ENCODE measurements at places on chromosomes 11 and 22. TPM values are rescaled to one million over a fixed set of nuclear protein-coding genes. Genes with fewer than 3 reads are reported as not detected.

The PLA2G6 gene
- total RNA-seq: 9.3 TPM

The IL18 gene
- total RNA-seq: 0.81 TPM

The KRTAP5-8 gene
- not detected for total RNA-seq

The GSTT2B gene
- 4.9 TPM for total RNA-seq

The SLC22A12 gene
- total RNA-seq: not detected

The CCDC81 gene
- total RNA-seq: 2.6 TPM

The CCDC188 gene
- total RNA-seq: 0.45 TPM

The PDE2A gene
- total RNA-seq: 0.41 TPM

The LINC01488 gene
- not detected for total RNA-seq

The MRGPRX3 gene
- not detected for total RNA-seq
